Activated T-helper 1 cell treated with anti-CD3 and anti-CD28 coated beads, Interleukin-2, amount 50 U/mL, for 16 hours (primary cell): ENCODE measurements at places on chromosomes 3 and 15.

DNA sequence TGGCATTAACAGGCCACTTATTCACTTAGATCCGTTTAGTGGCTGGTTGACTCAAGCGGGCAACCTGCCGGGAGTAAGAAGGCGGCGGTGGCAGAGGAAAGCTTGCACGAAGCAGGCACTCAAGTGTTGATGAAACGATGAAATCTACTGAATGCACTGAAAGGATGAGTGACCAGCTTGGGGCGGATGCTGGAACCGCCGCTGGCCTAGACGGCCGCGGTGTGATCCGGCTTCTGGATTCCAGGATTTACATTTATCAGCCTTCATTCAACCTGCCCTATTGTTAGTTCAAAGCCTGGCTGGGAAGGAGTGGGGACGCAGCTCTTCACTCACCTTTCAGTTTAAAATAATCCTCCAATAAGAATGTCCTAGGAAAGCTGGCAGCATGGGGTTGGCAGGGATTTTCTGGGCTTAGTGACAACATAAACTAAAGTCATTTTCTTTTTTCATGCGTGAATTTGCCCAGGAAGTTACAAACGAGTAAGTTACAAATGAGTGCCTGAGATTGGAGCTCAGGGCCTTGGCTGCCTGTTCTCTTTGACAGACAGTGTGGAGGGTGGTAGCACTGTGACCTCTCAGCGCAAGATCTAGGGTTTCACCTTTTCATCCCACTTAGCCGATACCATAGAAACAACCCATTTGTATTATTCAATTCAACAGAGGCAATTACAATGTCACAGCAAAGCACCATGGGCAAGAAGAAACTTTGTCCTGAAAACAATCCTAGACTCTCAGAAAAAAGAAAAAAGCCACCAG is 1.1 kb upstream of the PLCH1 start:
- DNase-seq: no peak

GRCh38 chr3:53170325-53171063 is 9.5 kb downstream of the PRKCD start:
- no peak for DNase-seq

DNA sequence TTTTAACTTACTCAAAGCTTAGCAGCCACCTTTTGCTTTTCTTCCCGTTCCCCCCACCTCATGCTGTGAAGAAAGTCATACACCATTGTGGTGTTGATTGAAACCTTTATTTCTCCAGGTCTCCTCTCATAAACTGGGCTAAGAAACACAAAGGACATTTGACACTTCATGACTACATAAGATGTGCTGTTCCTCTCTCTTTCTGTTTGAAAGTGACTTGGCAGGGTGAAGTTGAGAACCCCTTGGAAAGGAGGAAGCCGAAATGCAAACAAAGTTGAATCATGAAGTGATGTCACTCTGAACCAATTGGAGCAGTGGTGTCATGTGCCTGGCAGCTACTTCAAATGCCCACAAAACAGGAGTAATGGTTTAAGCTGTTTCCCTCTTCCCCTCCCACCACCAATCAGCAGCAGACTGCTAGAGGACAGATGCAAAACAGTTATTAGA is 174.7 kb downstream of the IGF1R start:
- no peak for DNase-seq

DNA sequence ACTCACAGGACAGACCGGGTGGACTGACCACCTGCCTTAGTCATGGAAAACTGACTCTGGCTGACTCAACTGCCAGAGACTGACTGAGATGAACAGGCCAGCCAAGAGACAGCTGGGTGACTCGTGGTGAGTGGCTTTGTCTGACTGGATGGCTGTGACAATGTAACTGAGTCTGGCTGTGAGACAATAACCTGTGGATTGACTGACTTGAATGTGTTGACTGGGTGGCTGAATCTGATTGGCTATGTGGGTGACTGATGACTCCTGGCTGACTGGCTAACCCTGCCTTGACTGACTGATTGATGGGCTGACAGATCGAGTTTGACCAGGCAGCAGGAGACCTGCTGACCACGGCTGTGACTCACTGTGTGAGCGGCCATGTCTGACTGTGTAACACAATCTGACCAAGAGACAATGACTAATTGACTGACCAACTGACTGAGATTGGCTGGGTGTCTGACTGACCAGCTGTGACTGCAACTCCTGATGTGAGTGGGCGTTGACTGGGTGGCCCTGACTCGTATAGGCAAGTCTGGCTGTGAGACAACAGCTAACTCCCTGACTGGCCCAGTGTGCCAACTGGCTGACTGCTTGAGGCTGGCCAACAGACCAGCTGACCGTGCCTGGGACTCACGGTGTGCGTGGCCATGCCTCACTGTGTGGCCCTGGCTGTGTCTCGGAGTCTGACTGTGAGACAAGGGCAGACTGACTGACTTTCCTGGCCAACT is 509.1 kb downstream of the SHQ1 start:
- peak; percentile 36 for DNase-seq

DNA sequence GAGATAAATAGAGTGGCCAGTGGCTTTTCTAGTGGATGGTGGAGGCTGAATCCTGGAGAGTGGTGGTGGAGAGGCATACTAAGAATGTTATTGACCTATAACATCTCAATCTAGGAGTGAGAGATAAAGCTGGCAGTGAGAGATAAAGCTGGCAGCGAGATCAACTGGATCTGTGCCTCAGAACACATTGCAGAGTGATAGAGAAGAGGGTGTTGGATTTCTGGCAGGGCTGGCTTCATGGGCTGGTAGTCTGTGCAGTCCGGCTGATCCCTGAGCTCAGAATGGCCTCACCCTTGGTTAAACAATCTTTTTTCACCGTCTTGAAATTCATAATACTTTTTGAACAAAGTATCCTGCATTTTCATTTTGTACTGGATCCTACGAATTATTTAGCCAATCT is 221.2 kb downstream of the NLGN1 start:
- no peak for DNase-seq

- no peak for DNase-seq
These were observed 786.7 kb upstream of the EPHA6 start for GRCh38 chr3:96027718-96028117.

DNA sequence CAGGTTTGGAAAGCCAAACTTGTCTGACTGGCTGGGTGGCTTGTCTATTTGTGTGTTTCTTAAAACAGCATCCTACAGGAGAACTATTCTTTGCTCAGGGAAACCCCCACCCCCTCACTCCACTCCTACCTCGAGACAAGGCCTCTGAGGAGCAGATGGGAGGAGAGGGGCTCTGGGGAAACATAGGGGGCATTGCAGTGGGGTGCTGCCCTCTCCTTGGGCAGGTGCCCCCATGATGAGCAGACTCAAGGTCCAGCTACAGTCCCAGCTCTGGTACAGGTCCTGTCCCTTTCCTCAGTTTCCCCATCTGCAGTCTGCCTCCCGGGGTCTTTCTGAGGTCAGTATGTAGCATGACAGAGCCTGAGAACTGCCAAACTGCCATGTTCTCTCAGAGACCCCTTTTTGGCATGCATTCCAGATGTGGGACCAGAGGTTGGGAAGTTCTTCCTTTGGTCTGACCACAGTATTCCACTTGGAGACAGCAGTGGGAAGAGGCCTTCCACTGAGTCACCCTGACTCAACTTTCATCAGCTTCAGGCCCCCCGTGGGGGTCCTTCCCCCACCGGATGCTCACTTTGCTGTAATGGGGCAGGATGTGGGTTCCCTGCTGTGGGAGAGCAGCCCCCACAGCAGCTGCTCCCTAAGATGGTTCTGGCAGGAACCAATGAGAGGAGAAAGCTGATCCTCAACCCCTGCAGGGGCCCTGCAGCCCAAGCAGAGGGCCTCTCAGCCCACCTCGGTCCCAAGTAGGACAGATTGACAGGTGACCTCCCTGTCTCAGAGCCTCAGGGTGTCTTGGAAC is 32.3 kb upstream of the CYP11A1 start:
- DNase-seq: no peak
